Fibroblast of upper back skin (primary cell): ENCODE measurements at places on chromosomes 1 and 21.
A peak's percentile ranks its signal among the peaks of the same experiment; 100 is the strongest.

GRCh38 chr1:15620155-15620545 is 2.9 kb downstream of the DDI2 start:
- DNase-seq: peak; percentile 29

DNA sequence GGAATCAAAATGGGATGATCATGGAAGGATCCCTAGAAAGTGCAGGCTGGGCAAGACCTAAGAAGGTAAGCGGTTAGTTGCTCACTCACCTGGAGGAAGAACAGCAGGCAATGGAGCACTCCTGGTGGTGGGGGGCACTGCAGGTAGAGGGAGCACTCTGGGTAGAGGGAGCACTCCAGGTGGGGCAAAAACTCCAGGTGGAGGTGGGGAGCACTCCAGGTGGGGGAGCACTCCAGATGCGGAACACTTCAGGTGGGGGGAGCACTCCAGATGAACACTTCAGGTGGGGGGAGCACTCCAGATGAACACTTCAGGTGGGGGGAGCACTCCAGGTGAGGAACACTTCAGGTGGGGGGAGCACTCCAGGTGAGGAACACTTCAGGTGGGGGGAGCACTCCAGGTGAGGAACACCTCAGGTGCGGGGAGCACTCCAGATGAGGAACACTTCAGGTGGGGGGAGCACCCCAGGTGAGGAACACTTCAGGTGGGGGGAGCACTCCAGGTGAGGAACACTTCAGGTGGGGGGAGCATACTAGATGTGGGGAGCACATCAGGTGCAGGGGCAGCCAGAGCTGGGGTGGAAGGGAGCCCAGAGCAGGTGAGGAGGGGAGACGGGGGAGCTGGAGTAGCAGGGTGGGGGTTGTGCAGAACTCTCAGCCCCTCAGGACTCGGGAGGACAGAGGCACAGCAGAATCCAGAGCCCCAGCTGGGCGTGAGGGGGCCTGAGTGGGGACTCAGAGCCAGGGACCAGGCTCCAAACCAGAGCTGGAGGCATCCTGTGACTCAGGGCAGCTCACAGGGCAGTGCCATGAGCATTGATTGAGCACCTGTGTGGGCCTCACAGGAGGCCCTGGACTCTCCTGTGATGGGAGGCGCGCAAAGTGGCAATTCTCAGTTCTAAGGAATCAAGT is 37.7 kb upstream of the COL6A1 start:
- no peak for DNase-seq

GRCh38 chr1:84584126-84584525 is 9.9 kb upstream of the CTBS start:
- no peak for DNase-seq

DNA sequence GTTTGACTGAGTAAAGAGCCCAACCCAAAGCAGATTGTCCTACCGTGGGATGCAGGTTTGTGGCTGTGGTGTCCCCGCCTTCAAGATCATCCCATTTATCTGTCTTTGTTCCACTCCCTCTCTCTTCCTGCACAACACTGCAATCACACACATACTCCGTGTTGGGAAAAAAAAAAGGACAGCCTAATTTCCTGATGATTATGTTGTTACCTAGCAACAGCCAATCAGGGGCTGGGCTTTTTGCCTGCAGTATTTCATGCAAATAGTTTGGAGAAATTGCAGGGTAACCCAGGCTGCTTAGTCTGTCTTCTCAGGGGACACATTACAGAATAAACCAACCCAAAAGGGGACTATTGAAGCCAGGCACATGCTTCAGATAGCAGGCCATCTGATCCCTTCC is 38.3 kb downstream of the PHC2 start:
- peak; percentile 59 for DNase-seq

DNA sequence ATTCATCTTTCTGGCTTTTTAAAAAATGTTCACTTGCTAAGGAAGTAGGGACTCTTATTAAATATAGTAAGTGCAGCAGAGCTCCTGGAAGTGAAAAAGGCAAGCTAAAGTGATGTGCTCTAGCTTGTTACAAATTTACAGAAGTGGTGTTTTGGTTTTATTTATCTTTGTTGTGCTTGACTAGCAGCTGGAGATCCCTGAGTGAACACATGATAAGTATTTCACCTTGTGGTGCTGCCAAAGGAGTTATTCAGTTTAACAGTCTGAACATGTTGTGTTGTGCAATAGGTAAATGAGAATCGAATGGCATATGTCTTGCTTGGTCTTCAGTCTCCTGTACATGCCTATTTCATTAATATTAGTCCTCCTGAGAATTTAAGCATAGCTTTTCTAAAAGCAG is 315.7 kb downstream of the TPR start:
- DNase-seq: peak; percentile 27

- no peak for DNase-seq
These were observed 37.1 kb upstream of the USP25 start for GRCh38 chr21:15692711-15693110.
